Lung microvascular endothelial cell (primary cell): ENCODE measurements at places on chromosomes 2 and 18. TPM values are rescaled to one million over a fixed set of nuclear protein-coding genes. Genes with fewer than 3 reads are reported as not detected.

NT5DC4 gene
- total RNA-seq = not detected in 2 replicates

GKN1 gene
- not detected in 2 replicates for total RNA-seq

TUBB8B gene
- total RNA-seq = not detected in 2 replicates

IL36A gene
- not detected in 2 replicates for total RNA-seq

GPR75 gene
- 0.65 and 1.4 TPM in 2 replicates for total RNA-seq

GAL3ST2 gene
- not detected in 2 replicates for total RNA-seq

FEV gene
- total RNA-seq = not detected in 2 replicates

LRP1B gene
- under 0.01 TPM in 1 of 2 replicates, not detected in the other for total RNA-seq

PDE11A gene
- total RNA-seq = under 0.01 TPM in 1 of 2 replicates, not detected in the other

BCL11A gene
- total RNA-seq = 0.40 and 0.65 TPM in 2 replicates

LYPD6 gene
- 3.7 and 7.5 TPM in 2 replicates for total RNA-seq

ARHGAP28 gene
- total RNA-seq = 0.79 and 1.5 TPM in 2 replicates

B4GALT6 gene
- 4.4 and 5.4 TPM in 2 replicates for total RNA-seq

HRH4 gene
- not detected in 2 replicates for total RNA-seq

ELMOD3 gene
- 6.1 and 10.1 TPM in 2 replicates for total RNA-seq

SLC23A3 gene
- 0.44 and 2.0 TPM in 2 replicates for total RNA-seq

GALNT3 gene
- under 0.01 TPM in 2 replicates for total RNA-seq

LYPD6B gene
- not detected in 2 replicates for total RNA-seq

DSG1 gene
- total RNA-seq = not detected in 2 replicates

ANKRD53 gene
- total RNA-seq = 0.20 and 0.22 TPM in 2 replicates

TTC39C gene
- total RNA-seq = 0.44 and 1.2 TPM in 2 replicates

CRYGC gene
- total RNA-seq = not detected in 2 replicates

ELOA2 gene
- not detected in 2 replicates for total RNA-seq

C1QL2 gene
- total RNA-seq = not detected in 2 replicates

PPP4R3B gene
- total RNA-seq = 28.5 and 36.3 TPM in 2 replicates

NGEF gene
- 0.22 TPM in 1 of 2 replicates, not detected in the other for total RNA-seq

HAT1 gene
- 17.9 and 21.8 TPM in 2 replicates for total RNA-seq

GKN2 gene
- not detected in 2 replicates for total RNA-seq

CAPN13 gene
- total RNA-seq = not detected in 2 replicates

PCARE gene
- total RNA-seq = not detected in 2 replicates

MC5R gene
- not detected in 2 replicates for total RNA-seq

ANKRD29 gene
- 0.65 and 0.79 TPM in 2 replicates for total RNA-seq

FAM228A gene
- under 0.01 and 0.20 TPM in 2 replicates for total RNA-seq

ATOH8 gene
- 9.8 and 44.6 TPM in 2 replicates for total RNA-seq

LYPD1 gene
- 1.1 and 1.2 TPM in 2 replicates for total RNA-seq

FAM210A gene
- 8.5 and 16.3 TPM in 2 replicates for total RNA-seq

POTEI gene
- total RNA-seq = 0.22 and 0.79 TPM in 2 replicates

SULT1C4 gene
- total RNA-seq = 94.6 and 123 TPM in 2 replicates

PNO1 gene
- 8.9 and 13.3 TPM in 2 replicates for total RNA-seq

CLEC4F gene
- total RNA-seq = under 0.01 TPM in 2 replicates

DYNAP gene
- not detected in 2 replicates for total RNA-seq

GPR35 gene
- 0.40 TPM in 1 of 2 replicates, not detected in the other for total RNA-seq

LBX2 gene
- 0.20 and 0.65 TPM in 2 replicates for total RNA-seq

DCDC2C gene
- not detected in 2 replicates for total RNA-seq

SYT4 gene
- not detected in 2 replicates for total RNA-seq

CPLX4 gene
- total RNA-seq = not detected in 2 replicates

EML6 gene
- 0.20 and 0.22 TPM in 2 replicates for total RNA-seq

VWA3B gene
- not detected in 2 replicates for total RNA-seq

NPAS2 gene
- total RNA-seq = 4.8 and 11.7 TPM in 2 replicates

TRIM54 gene
- 0.44 and 1.2 TPM in 2 replicates for total RNA-seq

NOL4 gene
- not detected in 2 replicates for total RNA-seq

TMEM169 gene
- under 0.01 and 0.40 TPM in 2 replicates for total RNA-seq

SCG2 gene
- under 0.01 TPM in 1 of 2 replicates, not detected in the other for total RNA-seq

LRP2 gene
- not detected in 2 replicates for total RNA-seq

HTR2B gene
- 2.0 and 3.0 TPM in 2 replicates for total RNA-seq

ALLC gene
- total RNA-seq = not detected in 2 replicates

TCF4 gene
- 374 and 536 TPM in 2 replicates for total RNA-seq

CPO gene
- not detected in 2 replicates for total RNA-seq
